Frontal cortex (tissue), 4 donors: ENCODE measurements at places on chromosomes 13 and 19.
A peak's percentile ranks its signal among the peaks of the same experiment; 100 is the strongest.

GRCh38 chr13:49976314-49977258 lies 20.3 kb upstream of the TRIM13 start:
- peak; percentile 58 for DNase-seq

- DNase-seq, result no peak
Observed at GRCh38 chr19:38977445-38978325, 2.1 kb upstream of the FBXO17 start.

GRCh38 chr19:46461537-46461936 lies 9.8 kb downstream of the PNMA8A start:
- DNase-seq, result no peak

- no peak for DNase-seq
Observed at GRCh38 chr19:32330213-32330857, 15.1 kb upstream of the ZNF507 start.

GRCh38 chr13:41502673-41503072 lies 45.3 kb downstream of the RGCC start:
- no peak for DNase-seq

GRCh38 chr19:1265615-1266128 lies 3.5 kb upstream of the CIRBP start:
- DNase-seq, result no peak

GRCh38 chr13:40337651-40338050 lies 328.8 kb downstream of the FOXO1 start:
- DNase-seq, result no peak

DNA sequence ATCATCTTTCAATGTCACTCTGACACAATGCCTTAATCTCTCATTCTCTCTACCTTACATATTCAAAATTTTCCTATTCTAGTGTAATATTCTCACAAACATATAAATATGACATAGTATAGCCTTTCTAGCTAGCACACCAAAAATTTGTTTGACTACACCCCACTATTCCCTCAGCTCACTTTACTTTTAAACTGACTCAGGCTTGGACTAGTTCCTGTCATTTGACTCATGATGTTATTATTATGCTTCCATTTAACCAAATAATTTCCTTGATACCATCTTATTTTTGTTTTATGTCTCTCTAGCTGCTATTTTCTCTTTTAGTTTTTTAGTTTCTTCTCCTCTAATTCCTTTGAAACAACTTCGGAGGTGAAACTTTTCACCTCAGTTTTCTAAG lies 1745.6 kb upstream of the PCDH20 start:
- no peak for DNase-seq
